Tibial nerve (tissue), 4 donors: ENCODE measurements at places on chromosomes 11 and 22. TPM values are rescaled to one million over a fixed set of nuclear protein-coding genes. Genes with fewer than 3 reads are reported as not detected.
A peak's percentile ranks its signal among the peaks of the same experiment; 100 is the strongest.

DNA sequence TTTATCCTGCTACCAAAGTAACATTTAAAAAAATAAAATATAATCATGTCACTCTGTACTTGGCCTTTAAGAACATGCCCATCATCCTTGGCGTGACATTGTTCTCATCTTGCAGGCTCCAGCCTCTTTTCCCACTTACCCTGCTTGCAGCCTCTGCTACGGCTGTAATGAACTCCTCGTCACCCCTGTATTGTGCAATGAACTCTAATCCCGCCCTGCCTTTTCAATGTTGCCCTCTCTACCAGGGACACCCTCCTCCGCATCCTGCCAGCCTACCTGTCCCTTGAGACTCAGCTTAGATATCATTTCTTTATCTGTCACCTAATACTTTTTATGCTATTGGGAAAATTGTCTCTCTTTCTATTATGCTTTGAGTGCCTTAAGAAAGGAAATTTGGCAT lies 12.6 kb upstream of the MMP20 start:
- H3K4me3 ChIP-seq = no peak overlapping the region
- no peak overlapping the region for H3K27ac ChIP-seq
- no peaks in the 10 kb centered on the region for H3K4me1 ChIP-seq

DNA sequence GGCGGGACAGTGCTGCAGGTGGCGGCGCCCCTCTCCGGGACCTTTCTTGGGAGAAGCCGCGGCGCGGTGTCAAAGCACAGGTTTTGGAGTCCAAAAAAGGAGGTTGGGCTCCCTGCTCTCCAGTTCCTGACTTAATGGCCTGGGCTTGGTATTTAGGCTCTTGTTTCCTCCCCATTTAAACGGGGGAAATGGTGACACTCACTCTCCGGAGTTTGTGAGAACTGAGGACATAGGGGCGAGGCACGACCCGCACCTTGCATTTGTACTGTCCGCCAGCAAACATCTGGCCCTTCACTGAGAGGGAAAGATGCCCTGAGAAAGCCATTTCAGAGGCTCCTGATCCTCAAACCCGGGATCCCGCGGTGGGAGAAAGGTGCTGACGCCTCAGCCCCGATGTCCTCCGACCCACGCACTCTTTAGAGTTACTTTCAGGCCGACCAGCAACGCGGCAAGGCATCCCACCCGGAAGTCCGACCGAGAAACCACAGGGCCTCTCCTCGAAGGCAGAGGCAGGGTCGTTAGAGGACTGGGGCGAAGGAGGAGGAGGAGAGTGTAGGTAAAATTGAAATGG lies 2.9 kb upstream of the WDR74 start:
- H3K4me1 ChIP-seq = peaks cover 7% of the 10 kb centered on the region
- no peaks in the 10 kb centered on the region for H3K36me3 ChIP-seq
- no peaks in the 10 kb centered on the region for H3K27me3 ChIP-seq

DNA sequence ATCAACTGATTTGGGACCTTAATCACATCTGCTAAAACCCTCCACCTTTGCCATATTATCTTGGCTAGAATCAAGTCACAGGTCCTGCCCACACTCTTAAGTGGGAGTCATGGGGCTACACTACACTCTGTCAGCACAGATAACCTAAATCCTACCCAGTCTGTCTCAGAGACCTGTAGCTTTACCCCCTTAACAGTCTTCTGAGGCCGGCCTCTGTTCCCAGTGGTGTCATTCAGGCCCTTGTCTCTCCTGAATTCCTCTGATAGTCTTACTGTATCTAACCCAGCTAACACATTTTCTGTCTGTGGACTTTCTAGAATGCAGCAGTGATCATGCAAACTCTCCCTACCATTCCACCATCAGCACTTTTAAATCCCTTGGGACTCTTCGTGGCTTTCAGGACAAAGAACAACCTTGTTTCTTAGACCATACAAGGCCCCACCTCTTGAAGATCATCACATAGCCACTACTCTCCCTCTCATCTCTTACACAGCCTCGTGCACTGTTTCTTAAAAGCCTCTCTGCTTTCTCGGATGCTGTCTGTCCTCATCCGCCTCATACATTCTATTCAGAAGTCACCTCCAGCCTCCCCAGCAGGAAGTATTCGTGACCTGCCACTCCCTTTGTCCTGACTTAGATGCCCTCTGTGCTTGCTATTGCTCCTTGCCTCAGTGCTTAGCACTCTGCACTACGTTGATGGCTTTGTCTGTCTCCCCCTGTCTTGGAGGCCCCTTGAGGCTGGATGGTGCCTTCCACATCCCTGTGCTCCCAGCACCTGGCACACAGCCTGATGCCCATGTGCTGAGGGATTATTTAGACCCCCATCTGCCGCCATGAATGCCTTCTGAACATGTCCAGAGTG lies 57.9 kb downstream of the PANX1 start:
- no peaks in the 10 kb centered on the region for H3K36me3 ChIP-seq
- no peak overlapping the region for H3K27ac ChIP-seq
- no peak overlapping the region for H3K4me3 ChIP-seq

GRCh38 chr11:14253421-14253820 lies 105.6 kb downstream of the RRAS2 start:
- no peak overlapping the region for H3K27ac ChIP-seq
- H3K36me3 ChIP-seq = no peaks in the 10 kb centered on the region
- no peak overlapping the region for H3K4me3 ChIP-seq
- DNase-seq = no peak
- no peaks in the 10 kb centered on the region for H3K27me3 ChIP-seq

DNA sequence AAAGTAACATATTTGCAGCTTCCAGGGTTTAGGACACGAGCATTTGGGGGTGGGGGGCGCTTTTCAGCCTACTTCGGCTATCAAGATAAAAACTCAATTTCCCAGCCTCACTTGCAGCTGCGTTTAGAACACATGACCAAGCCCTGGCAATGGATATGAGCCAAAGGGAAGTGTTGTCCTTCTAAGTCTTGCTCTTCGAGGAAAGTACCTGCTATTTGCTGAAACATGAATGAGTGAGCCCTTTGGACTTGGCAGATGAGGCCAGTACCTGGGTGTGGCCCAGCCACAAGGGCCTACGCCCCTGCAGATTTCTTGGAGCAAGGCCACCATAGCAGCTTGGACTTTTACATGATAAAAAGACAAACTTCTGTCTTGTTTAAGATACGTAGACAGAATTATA lies 60.2 kb upstream of the SORL1 start:
- H3K4me1 ChIP-seq = no peaks in the 10 kb centered on the region
- DNase-seq = no peak
- no peak overlapping the region for H3K4me3 ChIP-seq
- H3K27ac ChIP-seq = no peak overlapping the region
- H3K27me3 ChIP-seq = no peaks in the 10 kb centered on the region

DNA sequence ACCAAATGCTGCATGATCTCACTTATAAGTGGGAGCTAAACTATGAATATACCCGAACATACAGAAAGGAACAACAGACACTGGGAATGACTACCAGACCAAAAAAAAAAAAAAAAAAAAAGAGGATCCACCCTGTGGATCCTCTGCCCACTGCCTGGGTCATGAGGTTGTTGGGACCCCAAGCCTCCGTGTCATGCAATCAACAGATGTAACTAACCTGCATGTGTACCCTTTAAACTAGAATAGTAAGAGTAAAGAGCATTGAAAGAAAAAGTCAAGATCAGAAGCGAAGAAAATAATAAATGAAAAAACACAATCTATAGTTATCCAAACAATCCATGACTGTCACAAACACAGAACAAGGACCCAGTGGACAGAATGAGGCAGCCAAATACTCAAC lies 109.5 kb upstream of the TOP3B start:
- H3K27ac ChIP-seq = no peak overlapping the region
- DNase-seq = no peak
- H3K4me1 ChIP-seq = no peaks in the 10 kb centered on the region
- no peaks in the 10 kb centered on the region for H3K27me3 ChIP-seq
- H3K36me3 ChIP-seq = no peaks in the 10 kb centered on the region

- no peaks in the 10 kb centered on the region for H3K36me3 ChIP-seq
- DNase-seq = no peak
- no peak overlapping the region for H3K4me3 ChIP-seq
These were observed 3.4 kb downstream of the YPEL4 start for GRCh38 chr11:57646194-57646798.

GRCh38 chr11:35231076-35231860 lies 92.3 kb downstream of the CD44 start:
- H3K4me3 ChIP-seq = no peak overlapping the region
- H3K4me1 ChIP-seq = no peaks in the 10 kb centered on the region
- no peak for DNase-seq

DNA sequence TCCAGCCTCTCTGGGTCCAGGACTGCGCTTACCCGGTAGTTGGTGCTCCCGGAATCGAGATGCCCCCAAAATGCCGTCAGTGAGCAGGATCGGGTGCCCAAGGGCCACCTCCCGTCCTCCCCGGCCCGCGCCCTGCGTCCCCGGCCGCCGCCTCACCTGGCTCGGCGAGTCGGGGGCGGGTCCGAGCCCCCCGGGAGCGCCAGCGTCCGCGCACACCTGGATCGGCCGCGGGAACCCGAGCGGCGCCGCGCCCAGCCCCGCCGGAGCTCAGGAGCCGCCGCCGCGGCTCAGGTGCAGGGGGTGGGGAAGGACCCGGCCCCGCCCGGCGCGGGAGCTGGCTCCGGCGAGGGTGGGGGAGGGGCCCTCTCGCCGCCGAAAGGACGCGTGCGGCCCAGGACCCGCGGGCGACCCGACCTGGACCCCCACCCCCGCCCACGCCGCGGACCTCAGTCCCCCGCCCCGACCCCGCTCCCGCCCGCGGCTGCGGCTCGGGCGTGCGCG lies at the start of gene SHANK2:
TSS of gene SHANK2 (minus strand) at position 309 of the 501 bp plus-strand sequence. CDS start 105,251 bp downstream, outside the sequence.
- no peaks in the 10 kb centered on the region for H3K36me3 ChIP-seq
- no peak for DNase-seq
- no peaks in the 10 kb centered on the region for H3K27me3 ChIP-seq
- peak within 1 kb of the TSS; percentile 23 for H3K4me3 ChIP-seq
- H3K4me1 ChIP-seq = no peaks in the 10 kb centered on the region

DNA sequence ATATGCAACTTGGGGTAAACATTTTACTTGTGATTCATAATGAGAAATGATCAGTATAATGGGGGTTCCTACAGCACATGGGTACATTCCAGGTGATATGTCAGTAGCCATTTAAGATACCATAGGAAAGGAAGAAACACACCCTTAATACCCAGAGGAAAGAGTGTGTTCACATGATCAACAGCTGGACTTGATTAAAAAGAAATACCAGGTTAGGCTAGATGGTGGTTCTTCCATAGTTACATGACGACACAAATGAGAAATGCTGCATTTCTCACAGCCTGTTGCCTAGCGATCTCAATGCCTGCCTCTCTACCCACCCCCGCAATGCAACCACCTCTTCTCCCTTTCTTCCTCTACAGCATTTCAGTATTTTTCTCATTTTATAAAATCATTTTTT lies 96.8 kb downstream of the TTC28 start:
- no peaks in the 10 kb centered on the region for H3K4me1 ChIP-seq
- no peak for DNase-seq
- H3K36me3 ChIP-seq = no peaks in the 10 kb centered on the region
- no peak overlapping the region for H3K27ac ChIP-seq

GRCh38 chr11:131868629-131869507 lies 498.5 kb downstream of the NTM start:
- H3K27me3 ChIP-seq = no peaks in the 10 kb centered on the region
- no peaks in the 10 kb centered on the region for H3K36me3 ChIP-seq
- H3K27ac ChIP-seq = no peak overlapping the region
- H3K4me3 ChIP-seq = no peak overlapping the region

- DNase-seq = no peak
- H3K4me1 ChIP-seq = no peaks in the 10 kb centered on the region
- H3K27me3 ChIP-seq = no peaks in the 10 kb centered on the region
- no peaks in the 10 kb centered on the region for H3K36me3 ChIP-seq
- H3K4me3 ChIP-seq = no peak overlapping the region
These were observed 27.5 kb downstream of the DHCR7 start for GRCh38 chr11:71420455-71421241.

- no peaks in the 10 kb centered on the region for H3K27me3 ChIP-seq
- DNase-seq = no peak
- H3K36me3 ChIP-seq = peaks cover 13% of the 10 kb centered on the region
- peaks cover 82% of the 10 kb centered on the region for H3K4me1 ChIP-seq
- H3K4me3 ChIP-seq = no peak overlapping the region
These were observed 35.4 kb downstream of the CD82 start for GRCh38 chr11:44600839-44601383.

GRCh38 chr11:120109531-120109930 lies 28.4 kb downstream of the TRIM29 start:
- no peaks in the 10 kb centered on the region for H3K36me3 ChIP-seq
- no peak overlapping the region for H3K27ac ChIP-seq
- H3K27me3 ChIP-seq = peaks cover 8% of the 10 kb centered on the region

- H3K27ac ChIP-seq = no peak overlapping the region
- H3K27me3 ChIP-seq = no peaks in the 10 kb centered on the region
- no peak for DNase-seq
- H3K4me1 ChIP-seq = no peaks in the 10 kb centered on the region
- H3K36me3 ChIP-seq = no peaks in the 10 kb centered on the region
- no peak overlapping the region for H3K4me3 ChIP-seq
These were observed 106.5 kb downstream of the TMEM135 start for GRCh38 chr11:87144252-87144651.

DNA sequence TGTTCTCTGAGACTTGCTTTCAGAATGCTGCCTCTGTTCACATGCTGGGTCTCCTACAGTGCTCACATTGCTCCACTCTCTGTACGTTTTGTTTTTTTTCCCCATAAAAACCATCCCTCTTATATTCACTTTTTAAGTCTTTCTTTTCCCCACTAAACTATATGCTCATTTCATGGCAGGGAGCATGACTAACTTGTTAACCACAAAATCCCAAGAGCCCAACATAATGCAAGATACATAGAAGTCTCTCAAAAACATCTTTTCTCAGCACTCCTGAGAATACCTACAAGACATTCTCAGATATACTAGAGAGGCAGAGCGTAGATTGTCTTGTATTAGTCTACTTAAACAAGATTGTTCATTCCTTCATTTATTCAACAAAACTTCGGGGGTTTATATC lies 73.3 kb downstream of the FAM76B start:
- no peaks in the 10 kb centered on the region for H3K4me1 ChIP-seq
- no peaks in the 10 kb centered on the region for H3K27me3 ChIP-seq
- no peak for DNase-seq
- no peak overlapping the region for H3K4me3 ChIP-seq
- peak overlapping the region; percentile 21 for H3K27ac ChIP-seq

GRCh38 chr11:35943713-35944502 lies at the start of gene LDLRAD3:
LDLRAD3 (plus strand) TSS chr11:35944062; CDS start chr11:35944099, 37 bp downstream.
- H3K27ac ChIP-seq = peak within 1 kb of the TSS; percentile 72
- H3K4me1 ChIP-seq = peaks cover 14% of the 10 kb centered on the region
- peak within 1 kb of the TSS; percentile 60 for H3K4me3 ChIP-seq
- DNase-seq = peak; percentile 61
- no peaks in the 10 kb centered on the region for H3K36me3 ChIP-seq
- no peaks in the 10 kb centered on the region for H3K27me3 ChIP-seq

GRCh38 chr11:65448418-65449105 lies 26.0 kb downstream of the NEAT1 start:
- H3K4me1 ChIP-seq = peaks cover 8% of the 10 kb centered on the region
- no peaks in the 10 kb centered on the region for H3K27me3 ChIP-seq
- DNase-seq = peak; percentile 10
- no peaks in the 10 kb centered on the region for H3K36me3 ChIP-seq

NAP1L4 gene
- 94.3 TPM for total RNA-seq

GGTLC3 gene
- total RNA-seq = not detected

LRRN4CL gene
- total RNA-seq = 48.8 TPM

FXYD2 gene
- total RNA-seq = 1.3 TPM

OR51A7 gene
- not detected for total RNA-seq

TPBGL gene
- 1.5 TPM for total RNA-seq

B4GALNT4 gene
- 18.4 TPM for total RNA-seq

MRPL48 gene
- total RNA-seq = 21.9 TPM
